Stimulated activated CD8-positive, alpha-beta memory T cell treated with anti-CD3 and anti-CD28 coated beads, Interleukin-7, amount 100 ng/mL, for 4 hours (primary cell): ENCODE measurements at places on chromosomes 11 and 22.

- DNase-seq = no peak
Measured at GRCh38 chr11:12930850-12931249, 78.3 kb upstream of the RASSF10 start.

DNA sequence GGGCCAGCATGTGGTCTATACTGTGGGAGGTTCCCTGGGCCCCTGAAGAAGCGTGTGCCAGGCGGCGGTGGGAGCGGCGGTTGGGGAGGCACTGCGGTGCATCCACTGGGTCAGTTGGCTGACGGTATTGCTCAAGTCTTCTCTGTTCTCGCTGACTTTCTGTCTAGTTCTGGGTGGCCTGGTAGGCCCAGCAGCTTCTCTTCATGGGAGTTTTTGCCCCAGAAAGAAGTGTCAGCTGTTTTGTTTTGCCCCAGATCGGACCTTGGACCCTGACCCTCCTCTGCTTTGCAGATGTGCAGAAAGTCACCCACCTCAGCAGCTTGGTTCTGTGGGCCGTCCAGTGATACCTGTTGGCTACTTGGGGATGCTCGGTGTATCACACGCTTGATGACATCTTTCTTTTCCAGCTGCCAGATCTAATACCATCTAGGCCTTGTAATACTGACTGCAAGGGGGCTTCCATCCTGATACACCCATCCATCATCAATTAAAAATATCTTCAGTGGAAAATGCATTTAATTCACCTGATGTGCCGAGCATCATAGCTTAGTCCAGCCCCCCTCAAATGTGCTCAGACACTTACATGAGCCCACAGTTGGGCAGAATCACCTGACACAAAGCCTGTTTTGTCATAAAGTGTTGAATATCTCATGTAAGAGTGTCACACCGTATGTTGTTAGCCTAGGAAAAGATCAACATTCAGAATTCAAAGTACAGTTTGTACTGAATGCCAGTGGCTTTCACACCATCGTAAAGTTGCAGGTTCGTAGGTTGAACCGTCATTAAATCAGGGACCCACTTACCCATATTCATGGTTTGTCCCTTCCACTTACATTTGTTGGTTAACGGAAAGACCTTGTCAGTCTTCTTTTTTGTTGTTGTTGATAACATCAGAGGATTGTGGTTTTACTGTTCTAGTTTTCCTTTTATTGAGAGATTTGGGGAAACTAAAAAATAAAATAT is 13.9 kb downstream of the ZBED4 start:
- DNase-seq = no peak

- DNase-seq = no peak
Measured at GRCh38 chr11:80856066-80856465, 1415.2 kb upstream of the TENM4 start.

GRCh38 chr22:17875631-17876030 is 101.4 kb upstream of the BID start:
- DNase-seq = no peak

DNA sequence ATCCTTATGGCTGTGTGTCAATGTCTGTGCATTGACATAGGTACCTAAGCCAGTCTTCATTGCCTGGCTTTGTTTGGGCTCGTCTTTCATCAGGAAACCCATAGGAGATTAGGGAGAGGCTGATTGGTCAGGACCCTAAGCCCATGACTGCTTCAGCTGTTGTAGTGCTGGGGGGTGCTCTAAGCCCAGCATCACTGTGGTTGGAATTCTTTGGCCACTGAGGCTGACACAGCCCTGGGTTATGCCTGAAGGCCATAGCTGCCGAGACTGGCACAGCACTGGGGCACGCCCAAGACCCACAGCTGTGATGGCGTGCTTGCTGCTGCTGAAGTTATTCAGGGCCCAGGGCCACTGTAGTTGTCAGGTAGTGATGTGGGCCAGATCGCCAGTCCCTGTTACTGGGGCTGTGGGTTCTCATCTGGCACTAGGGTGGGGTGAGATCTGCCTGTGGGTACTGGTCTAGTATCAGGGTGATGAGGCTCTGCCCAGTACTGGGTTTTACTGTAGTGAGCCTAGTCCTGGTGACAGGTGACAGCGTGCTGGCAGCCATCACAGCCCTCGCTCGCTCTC is 4.9 kb downstream of the USP18 start:
- no peak for DNase-seq
